ENCODE measurements at places on chromosomes 11 and 22. TPM values are rescaled to one million over a fixed set of nuclear protein-coding genes. Genes with fewer than 3 reads are reported as not detected.

Gene TRIM51
- not detected for total RNA-seq

Gene AGBL2
- total RNA-seq = 1.8 TPM

Gene ADM
- total RNA-seq = 127 TPM

Gene SLC22A25
- not detected for total RNA-seq

Gene KLHL35
- 1.1 TPM for total RNA-seq

Gene TECTA
- 0.13 TPM for total RNA-seq

All from A549 treated with CpdA at 1 μM for 4 hours (cell line).